ENCODE measurements at places on chromosomes 1 and 21. TPM values are rescaled to one million over a fixed set of nuclear protein-coding genes. Genes with fewer than 3 reads are reported as not detected.

DNA sequence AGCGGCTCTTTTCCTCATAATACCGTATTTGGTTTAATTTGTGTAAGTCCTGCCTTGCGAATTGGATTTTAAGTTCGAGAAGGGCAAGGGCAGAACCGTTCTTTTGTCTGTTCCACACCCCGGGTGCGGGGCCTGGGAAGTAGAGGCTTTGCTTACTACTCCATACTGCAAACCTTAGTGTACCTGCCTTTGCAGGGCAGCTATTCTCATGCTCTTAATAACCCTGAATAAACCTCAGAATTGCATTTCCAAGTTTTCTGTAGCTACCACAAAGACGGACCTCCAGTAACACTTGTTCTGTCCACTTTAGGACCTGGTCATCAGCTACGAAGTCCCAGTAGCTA lies 657 bp upstream of the HNRNPU start:
- DNase-seq, result peak; percentile 61

DNA sequence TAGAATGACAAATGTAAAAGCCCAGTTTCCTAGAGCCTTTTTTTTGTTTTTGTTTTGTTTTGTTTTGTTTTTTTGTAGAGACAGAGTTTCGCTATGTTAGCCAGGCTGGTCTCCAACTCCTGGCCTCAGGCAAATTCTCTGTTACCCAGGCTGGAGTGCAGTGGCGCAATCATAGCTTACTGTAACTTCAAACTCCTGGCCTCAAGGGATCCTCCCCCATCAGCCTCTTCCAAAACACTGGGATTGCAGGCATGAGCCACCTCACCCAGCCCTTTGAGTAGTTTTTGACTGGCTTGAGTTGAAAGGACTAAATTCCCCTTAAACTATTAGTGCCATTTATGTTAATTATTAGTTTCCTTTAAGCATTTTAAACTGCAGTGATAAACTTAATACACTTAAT lies 28.8 kb upstream of the ZBTB18 start:
- DNase-seq, result peak; percentile 71

GRCh38 chr1:100457683-100458082 lies 80.3 kb upstream of the GPR88 start:
- DNase-seq, result no peak

DNA sequence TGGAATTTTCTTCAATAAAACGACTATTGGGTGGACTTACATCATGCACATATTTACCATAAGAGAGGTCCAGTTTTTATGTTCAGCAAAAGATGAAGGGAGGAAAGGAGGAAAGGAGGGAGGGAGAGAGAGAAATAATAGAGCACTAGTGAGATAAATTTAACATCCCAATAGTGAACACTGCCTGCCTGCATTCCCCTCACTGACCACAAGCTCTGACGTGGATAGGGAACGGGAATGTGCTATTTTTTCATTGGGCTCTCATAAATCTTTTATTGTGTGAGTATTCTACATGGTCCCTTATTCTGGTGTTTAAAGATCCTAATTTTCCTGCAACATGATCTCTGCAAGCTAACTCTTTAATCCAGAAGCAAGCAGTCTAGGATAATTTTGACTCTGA lies 82.1 kb downstream of the TTC3 start:
- no peak for DNase-seq

GRCh38 chr1:239606850-239607400 lies 220.6 kb downstream of the CHRM3 start:
- DNase-seq, result no peak

DNA sequence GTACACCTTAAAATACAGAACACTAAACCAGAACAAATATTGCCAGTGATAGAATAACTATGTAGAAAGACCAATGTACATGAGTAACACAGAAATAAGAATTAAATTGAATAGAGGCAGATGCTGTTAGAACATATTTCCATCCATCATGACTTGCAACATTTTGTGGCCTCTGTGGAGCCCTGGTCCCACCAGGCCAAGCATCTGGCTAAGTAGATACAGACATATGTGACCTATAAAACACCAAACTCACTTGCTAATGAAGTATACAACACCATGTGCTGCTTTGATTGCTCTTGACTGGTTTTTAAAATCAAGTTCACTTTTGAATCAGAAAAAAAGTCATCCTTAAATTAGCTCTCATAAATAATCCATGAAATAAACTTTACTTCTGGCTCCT lies 20.5 kb downstream of the SLC19A2 start:
- DNase-seq, result no peak

- DNase-seq, result no peak
Observed at GRCh38 chr1:205813755-205814058, 709 bp upstream of the SLC41A1 start.

DNA sequence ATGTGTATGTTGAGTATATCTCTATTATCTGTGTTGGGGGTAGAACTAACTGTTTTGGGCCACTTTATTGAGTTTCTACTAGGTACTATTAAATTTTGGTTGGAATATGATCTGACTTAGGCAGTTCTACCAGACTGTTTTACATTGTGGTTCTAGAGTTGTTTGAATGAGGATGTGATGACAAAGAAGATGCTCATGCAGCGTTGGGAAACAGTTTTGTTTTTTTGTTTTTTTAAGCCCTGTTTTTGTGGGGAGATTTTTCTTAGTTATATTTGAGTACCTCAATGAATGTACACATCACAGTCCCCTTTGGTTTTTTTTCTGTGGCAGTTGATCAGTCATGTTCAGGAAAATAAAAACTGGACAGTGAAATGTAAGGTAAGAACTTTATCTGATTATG lies 40.1 kb downstream of the TMED5 start:
- peak; percentile 22 for DNase-seq

DNA sequence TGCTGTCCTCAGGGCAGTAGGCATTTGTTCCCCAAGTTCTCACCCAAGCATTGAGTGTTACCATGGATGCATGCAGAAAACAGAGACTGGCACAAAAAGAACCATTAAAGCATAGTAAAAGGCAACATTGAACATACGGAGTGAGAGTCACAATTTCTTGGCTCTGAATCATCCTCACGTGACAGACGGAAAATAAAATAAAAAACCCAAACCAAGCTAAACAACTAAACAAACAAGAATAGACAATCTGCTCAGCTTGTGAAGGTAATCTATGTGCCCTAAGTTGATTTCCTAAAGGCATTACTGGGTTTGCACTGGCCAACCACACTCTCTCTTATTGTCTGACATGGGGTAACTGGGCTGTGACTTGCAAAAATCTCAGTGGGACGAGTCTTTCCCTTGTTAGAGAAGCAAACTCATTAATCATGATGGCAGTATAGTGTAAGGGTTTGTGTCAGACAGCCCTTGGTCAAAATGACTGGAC lies 306.0 kb downstream of the ASTN1 start:
- peak; percentile 30 for DNase-seq

- no peak for DNase-seq
Observed at GRCh38 chr1:164805399-164805798, 246.4 kb downstream of the PBX1 start.

GRCh38 chr1:15360700-15361099 lies 49.0 kb upstream of the EFHD2 start:
- no peak for DNase-seq

GRCh38 chr1:210132582-210132981 lies 100.0 kb upstream of the SERTAD4 start:
- DNase-seq, result peak; percentile 57

- peak; percentile 48 for DNase-seq
Observed at GRCh38 chr1:93675931-93676330, 5.7 kb downstream of the BCAR3 start.

DNA sequence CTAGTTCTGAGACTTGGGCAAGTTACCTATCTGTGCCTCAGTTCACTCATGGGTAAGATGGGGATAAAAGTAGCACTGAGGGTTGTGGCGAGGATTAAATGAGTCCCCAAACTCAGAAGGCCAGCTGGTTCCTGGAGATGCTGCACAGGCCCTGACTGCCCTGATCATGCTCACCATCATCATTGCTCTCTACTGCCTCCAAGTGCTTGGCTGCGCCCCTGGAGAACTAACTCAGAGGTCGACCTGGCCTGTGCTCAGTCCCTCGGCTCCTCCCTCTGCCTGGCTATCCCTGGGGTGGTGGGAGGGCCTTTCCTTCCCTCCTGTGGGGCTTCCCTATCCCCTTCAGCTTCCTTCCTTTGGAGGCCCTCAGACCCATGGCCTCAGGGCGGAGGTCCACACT lies 5.6 kb downstream of the SLC5A9 start:
- peak; percentile 15 for DNase-seq

DNA sequence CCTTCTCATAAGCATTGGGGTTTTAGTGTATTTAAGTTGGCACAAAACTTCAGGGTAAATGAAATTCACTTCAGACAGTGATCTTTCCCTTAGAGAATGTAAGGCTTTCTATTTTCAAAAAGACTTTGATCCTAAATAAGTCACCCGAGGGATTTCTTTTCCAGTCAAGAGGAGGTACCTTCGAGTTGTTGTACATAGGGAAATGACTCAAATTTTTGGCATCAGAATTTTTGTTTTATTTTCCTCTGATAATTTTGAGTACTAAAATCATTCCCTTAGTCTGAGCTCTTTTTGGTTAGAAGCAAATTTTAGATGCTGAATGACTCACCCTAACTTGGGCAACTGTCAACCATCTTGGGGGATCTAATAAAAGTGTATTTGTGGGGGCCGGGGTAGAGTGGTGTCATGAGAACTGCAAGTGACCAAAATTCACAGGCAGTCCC lies 193.9 kb downstream of the DHRS3 start:
- DNase-seq, result peak; percentile 85

- DNase-seq, result no peak
Observed at GRCh38 chr1:109657395-109657794, 1.5 kb downstream of the GSTM4 start.

DNA sequence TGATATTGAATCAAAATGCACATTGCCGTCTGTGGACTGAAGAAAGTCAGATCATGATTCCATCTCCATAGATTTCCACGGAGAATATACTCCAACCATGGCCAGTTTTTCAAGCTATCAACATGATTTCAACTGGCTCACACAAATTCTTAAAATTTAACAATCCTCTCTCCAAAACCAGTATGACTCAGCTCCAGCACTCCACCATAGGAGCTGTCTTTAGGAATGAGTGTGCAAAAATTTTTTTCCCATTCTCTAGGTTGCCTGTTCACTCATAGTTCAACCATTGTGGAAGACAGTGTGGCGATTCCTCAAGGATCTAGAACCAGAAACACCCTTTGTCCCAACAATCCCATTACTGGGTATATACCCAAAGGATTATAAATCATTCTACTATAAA lies 40.8 kb downstream of the RGL1 start:
- peak; percentile 67 for DNase-seq

The TTLL10 gene
- not detected for total RNA-seq

The ARMH1 gene
- total RNA-seq, result 1.4 TPM

The HMCN1 gene
- total RNA-seq, result 18.7 TPM

The LIPI gene
- total RNA-seq, result not detected

The C4BPA gene
- not detected for total RNA-seq

The IL20 gene
- not detected for total RNA-seq

The PTCH2 gene
- 0.11 TPM for total RNA-seq

The RYR2 gene
- not detected for total RNA-seq

The RGS16 gene
- 0.11 TPM for total RNA-seq

The RBP7 gene
- total RNA-seq, result not detected

The CD160 gene
- total RNA-seq, result not detected
